Hindlimb muscle (tissue), 1 donor: ENCODE measurements at places on chromosomes 5 and 9.

- no peak for DNase-seq
Observed at GRCh38 chr5:149302641-149303040, 31.0 kb downstream of the AFAP1L1 start.

- no peak for DNase-seq
Observed at GRCh38 chr9:127104581-127105311, 17.7 kb downstream of the ANGPTL2 start.

DNA sequence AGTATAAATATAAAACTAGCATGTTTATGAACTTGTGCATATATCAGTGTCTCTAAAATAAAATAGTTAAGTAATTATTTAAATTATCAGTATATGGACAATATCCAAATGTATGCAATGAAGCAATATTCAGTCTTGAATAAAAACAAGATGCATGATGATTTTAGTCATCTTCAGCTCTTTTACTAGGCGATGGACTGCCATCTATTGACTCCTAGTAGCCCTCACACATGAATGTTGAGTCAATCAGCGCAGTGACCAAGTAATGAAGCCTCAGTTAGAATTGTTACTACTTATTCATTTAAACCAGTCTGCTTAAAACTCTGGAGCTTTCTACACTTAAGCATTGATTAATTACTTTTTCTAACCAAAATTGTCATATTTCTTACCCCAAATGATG lies 92.9 kb upstream of the GRHPR start:
- DNase-seq, result no peak

DNA sequence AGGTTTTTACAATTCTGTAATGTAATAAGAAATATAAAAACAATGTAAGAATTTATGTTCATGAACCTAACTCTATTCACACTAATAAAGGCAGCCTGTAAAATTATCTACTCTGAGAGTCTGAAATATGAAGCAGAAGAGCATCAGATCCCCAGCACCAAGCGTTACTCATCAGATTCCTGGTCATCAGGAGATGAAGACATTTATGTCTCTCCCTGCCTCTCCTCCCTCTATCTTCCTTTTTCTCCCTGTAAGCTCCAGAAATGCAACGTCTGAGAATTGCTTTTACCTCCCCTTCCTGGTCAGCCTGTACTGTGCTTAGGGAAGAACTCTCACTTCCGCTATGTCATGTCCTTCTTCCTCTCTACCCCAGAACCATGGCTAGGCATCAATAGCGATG lies 114.4 kb upstream of the SLIT3 start:
- DNase-seq, result no peak

- no peak for DNase-seq
Observed at GRCh38 chr5:87579678-87580077, 166.9 kb upstream of the CCNH start.

- no peak for DNase-seq
Observed at GRCh38 chr9:113179839-113180238, 29.0 kb downstream of the SLC31A2 start.

DNA sequence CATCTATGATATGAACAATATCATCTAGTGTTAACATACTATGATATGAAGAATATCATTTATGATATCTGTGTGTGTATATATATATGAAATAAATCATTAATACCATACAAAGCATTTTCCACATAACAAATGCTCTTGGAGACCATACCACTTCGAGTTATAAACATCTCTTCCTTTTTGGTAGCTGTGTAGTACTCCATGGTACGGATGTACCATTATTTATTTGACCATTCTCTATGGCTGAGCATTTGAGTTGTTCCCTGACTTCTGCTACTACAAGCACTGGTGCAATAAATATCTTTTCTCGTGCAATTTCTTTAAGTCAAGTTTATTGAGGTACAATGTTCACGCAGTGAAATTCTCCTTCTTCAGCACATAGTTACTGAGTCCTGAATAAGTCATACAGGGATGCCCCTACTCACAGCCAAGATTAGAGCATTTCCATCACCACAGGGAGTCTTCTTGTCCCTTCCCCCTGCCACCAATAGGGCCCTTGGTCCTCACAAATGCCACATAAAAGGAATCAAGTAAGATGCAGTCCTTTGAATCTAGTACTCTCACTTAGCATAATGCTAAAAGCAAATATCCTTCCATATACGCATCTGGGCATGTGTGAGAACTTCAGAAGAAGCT lies 75.2 kb upstream of the SLC25A48 start:
- no peak for DNase-seq

DNA sequence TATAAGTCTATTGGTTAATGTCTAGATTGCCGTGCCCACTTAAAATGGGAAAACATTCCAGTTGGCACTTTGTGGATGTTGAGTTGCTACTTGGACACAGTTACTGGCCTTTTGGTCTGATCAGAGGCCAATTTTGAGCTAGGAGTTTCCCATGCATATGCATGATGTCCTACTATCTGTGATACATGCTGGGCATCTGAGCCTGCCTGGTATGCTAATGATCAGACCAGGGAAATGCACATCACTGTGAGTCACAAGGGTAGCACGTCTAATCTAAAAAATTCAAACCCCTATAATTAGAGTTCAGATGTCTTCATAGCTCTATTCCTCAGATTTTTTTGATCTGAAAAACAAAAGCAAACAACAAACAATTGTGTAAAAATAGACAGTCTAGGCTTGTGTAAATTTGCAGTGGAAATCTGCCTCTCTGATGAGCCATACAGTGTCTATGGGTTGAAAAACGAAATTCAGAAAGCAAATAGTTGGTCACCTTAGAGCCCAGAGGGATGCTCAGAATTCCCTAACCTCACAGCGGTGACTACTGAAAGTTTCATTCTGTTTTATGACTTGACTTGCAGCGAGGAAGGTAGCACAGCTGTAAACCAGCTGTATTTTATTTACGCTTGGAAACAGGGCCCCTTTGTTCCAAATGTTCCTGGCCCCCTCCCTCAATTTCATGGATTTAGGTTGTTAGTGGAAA lies 37.3 kb downstream of the PALM2AKAP2 start:
- no peak for DNase-seq

GRCh38 chr9:123741214-123741613 lies 188.7 kb downstream of the DENND1A start:
- DNase-seq, result no peak

DNA sequence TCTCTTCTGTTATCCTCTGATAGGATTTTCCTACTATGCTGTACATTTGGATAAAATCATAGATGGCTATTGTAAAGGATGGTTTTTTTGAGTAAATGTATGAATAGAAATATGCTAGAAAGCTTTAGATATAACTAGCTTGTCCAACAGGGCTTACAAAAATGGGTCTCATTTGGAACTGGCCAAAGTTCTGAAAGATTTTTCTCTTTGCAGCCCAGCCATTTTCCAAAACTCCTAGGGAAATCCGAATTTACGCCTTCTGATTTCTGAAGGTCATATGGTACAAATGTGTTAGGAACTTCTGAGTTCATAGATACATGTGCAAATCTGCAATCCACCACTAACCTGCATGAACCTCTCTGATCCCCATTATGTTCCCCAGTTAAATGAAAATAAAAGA lies 603.9 kb upstream of the C9orf72 start:
- DNase-seq, result no peak

- DNase-seq, result no peak
Observed at GRCh38 chr5:86806206-86806605, 188.5 kb downstream of the COX7C start.

- DNase-seq, result no peak
Observed at GRCh38 chr5:114238771-114239313, 123.0 kb upstream of the KCNN2 start.

DNA sequence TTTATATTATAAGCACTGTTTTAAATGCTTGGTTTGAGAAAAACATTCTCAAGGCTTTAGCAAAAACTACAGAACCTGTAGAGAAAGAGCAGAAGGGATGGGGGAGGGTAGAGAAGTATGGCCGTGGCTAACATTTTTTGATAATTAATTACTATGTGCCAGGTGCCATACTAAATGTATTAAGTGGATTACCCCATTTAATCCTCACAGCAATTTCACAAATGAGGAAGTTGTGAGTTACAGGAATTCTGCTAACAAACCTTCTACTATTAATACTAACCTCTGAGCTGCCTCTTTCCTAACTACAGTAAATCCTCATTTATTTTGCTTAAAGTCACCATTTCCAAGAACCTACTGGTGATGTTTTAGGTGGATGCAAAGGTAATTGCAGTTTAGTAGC lies 157.9 kb downstream of the RNF180 start:
- DNase-seq, result no peak

GRCh38 chr9:18343784-18344183 lies 130.2 kb upstream of the ADAMTSL1 start:
- DNase-seq, result no peak

DNA sequence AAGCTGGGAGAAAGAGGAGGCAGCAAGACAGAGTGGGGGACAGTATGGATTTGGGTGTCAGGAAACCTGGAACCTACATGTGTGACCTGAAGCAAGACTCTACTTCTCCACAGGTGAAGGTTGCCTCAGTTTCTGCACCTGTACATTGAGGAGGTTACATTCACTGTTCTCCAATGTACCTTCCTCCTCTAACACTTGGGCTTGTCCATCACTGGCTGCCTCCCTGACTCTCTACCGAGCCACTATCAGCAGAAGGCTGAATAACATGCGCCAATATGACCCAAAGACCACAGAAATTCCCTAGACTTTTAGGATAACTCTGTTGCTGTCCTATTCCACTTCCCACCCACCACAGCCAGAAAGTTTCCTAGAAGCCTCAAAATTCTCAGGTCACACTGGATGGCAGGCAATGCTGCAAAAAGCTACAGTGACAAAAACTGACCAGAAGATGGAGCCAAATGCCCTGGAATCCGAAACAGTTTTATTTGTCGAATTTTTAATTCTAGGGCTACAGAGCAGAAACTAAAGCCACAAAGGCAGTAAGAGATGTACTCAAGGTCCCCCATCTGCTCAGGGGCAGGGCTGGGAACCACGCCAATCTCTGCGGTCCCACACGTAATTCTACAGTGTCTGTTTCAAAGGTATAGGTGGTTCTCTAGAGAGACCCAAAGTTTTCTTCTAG lies 64.4 kb downstream of the FAM114A2 start:
- DNase-seq, result peak; percentile 32

DNA sequence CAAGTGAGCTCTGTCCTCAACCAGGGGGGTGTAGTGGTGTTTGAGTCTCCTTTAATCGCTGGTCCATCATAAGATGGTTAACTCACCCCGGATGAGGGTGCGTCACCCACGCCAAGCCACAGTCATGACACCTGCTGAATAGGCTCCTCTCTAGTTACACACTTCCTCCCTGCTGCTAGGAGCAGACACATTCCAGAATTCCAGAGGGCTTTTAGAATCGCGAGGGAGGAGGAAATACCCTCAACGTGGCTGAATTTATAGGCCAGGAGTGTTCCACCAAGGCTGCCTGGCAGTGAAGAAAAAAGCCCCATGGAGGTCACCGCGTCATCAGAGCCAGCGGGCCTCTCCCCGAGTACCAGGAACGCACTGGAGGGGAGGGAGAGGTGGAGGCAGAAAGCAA lies 5.1 kb downstream of the GLRX start:
- DNase-seq, result no peak

GRCh38 chr9:8095672-8096086 lies 296.1 kb upstream of the DMAC1 start:
- no peak for DNase-seq

GRCh38 chr5:172111852-172112225 lies 76.2 kb downstream of the STK10 start:
- peak; percentile 68 for DNase-seq
